Left colon (tissue), 2 donors: ENCODE measurements at places on chromosomes 3 and 15. TPM values are rescaled to one million over a fixed set of nuclear protein-coding genes. Genes with fewer than 3 reads are reported as not detected.

- DNase-seq, result no peak
Measured at GRCh38 chr3:125695688-125696087, 100.4 kb upstream of the OSBPL11 start.

KNG1 gene
- 3.6 TPM for total RNA-seq

DNA sequence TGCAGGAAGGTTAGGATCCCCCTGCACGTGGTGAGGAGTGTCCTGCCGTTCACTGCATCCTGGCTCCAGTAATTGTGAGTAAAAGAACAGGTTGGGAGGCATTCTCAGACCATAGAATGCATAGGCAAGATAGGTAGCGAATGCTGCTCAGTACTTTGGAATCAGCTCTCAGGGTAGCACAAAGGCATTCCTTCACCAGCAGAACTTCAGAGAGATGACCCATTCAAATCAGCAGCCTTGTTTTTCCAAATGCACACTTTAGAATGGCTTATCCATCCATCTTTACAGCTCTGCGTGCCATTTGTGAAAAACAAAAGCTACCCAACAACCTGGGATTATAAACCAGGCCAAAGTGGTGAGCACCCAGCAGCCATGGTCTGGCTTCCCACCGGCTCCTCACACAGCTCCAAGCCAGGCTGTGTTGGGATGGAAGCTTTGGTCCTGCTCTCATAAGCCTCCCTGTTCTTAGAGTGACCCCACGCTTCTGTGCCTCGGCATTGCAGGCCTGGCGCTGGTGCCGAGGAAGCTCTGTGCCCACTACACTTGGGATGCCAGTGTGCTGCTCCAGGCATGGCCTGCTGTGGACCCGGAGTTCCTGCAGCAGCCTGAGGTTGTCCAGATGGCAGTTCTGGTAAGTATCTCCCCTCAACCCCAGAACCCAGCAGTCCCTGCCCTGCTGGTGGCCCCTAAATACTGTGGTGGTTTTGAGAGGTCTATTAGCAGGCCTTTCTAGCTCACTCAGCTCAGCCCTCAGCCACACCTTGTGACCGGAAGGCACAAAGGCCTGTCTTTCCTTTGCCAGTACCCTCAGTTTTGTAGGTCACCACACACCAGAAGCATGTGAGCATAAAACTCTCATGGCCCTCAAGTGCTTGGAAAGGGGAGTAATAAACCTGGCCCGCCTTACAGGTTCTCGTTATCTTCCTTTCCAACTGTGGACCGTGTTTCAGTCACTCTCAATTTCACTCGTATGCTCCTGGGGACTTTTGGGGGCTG is 52.9 kb upstream of the LIMD1 start:
- no peak for DNase-seq

DNA sequence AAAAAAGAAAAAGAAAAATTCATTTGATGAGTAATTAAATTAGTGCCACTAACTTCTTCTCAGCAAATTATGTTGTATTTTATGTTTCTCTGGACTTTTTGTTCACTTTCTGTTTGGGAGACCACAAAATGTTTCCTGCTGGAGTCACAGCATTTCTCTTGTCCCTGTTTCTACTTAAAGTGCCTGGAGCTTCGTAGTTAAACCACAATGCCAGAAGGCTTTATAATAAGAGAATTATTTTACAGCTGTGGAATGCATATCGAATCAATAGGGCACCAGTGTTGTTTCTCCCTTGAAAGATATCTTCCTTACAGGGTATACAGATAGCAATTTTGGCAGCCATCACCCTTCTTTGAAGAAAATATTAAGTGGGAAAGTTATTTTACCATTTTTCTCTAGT is 3.2 kb downstream of the DTWD1 start:
- DNase-seq, result no peak

DNA sequence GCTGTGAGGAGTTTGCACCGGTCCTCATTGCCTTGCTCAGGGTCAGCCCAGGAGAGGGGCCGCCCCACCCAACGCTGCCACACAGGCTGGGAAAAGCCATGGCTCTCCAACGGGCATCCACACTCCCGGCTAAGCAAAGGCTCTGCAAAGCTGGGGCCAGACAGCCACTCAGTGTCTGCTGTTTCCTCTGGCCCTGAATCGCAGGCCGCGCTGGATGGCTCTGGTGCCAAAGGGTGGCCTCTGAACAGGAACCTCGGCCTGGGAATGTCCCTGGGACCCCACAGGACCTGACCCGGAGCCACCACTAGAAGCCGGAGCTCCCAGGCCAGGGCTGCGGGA is 42.9 kb downstream of the RPN1 start:
- no peak for DNase-seq

GRCh38 chr15:52559575-52559974 is 9.3 kb downstream of the ARPP19 start:
- no peak for DNase-seq

GPR176 gene
- 0.85 TPM for total RNA-seq

DNA sequence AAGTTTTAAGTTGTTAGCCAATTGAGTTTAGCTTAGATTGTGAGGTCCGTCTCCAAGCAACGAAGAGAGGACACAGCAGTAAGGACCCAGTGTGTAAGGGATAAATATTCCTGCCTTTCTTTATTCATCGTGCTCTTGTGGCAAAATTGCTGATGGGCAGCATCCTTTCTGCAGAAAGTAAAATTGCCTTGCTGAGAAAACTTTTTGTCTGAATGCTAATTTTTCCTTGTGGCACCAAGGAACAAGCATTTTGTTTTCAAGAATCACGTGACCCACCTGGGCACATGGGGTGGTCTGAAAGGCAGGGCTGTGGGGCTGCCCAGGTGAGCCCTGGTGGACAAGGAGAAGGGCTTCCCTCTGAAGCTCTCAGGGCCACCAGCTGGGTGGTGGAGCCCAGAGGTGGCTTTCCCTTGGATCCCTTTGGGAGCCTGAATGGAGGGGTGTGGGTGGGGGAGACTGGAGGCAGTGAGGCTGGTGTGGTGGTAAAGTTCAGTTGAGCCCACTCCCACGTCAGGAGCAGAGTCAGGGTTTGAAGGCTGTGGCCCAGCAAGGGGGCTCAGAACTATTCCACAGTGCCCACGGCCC is 24.0 kb upstream of the TMCC1 start:
- DNase-seq, result no peak

GRCh38 chr3:55641964-55642363 is 154.9 kb upstream of the WNT5A start:
- no peak for DNase-seq
